ENCODE measurements at places on chromosomes 3 and 15.
A peak's percentile ranks its signal among the peaks of the same experiment; 100 is the strongest.

GRCh38 chr3:176037636-176038035, 1159.6 kb downstream of the TBL1XR1 start:
- DNase-seq, result no peak

GRCh38 chr3:40939741-40940130, 259.6 kb upstream of the CTNNB1 start:
- no peak for DNase-seq

GRCh38 chr3:46934498-46935167, 41.9 kb downstream of the CCDC12 start:
- no peak for DNase-seq

GRCh38 chr3:46467562-46467961, 2.9 kb upstream of the LTF start:
- DNase-seq, result no peak

DNA sequence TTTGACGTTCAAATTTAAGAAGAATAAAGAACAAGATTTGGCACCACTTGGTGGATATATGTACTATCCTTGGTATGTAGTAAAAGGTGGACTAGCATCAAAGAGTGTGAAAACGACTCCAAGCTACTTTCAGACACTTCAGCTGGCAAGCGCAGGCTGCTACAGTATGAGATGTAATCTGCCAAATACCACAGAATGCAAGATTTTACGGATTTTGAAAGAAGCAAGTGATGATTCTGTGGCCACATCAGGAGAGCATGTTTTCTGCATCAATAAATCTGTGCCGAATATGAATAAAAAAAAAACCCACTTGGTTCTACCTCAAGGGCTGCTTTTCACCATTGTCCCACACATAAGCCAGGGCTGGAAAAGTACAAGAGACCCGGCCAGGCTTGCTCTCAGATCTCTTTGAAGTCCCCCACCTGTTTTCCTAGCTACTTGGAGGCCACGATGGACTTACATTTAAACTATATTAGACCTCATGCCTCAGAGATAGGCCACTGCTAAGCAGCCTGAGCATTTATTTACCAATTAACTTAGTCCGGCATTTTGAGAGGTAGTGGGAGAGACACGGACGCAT, 37.4 kb downstream of the MYO1E start:
- no peak for DNase-seq

- peak; percentile 54 for DNase-seq
Observed at GRCh38 chr3:32934150-32934742, 17.2 kb upstream of the CCR4 start.

DNA sequence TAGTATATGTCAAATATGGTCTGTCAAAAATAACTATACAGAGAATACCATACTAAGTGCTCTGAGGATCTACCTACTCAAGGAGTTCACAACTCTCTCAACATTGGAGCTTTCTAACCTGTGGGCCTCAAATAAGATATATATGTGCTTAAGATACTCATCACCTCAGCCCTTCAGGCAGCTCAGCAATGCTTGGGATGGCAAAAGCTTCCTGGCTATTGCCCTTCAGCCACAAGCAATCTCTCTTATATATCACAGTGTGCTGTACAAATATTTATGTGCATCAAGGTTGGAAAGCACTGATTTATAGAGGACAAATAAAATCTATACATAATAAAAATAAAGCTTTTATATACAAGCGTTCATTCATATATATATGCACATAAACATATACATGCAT, 40.3 kb downstream of the ICE2 start:
- no peak for DNase-seq

- no peak for DNase-seq
Observed at GRCh38 chr3:49489247-49489646, 19.2 kb downstream of the DAG1 start.

GRCh38 chr3:182485301-182485700, 308.0 kb upstream of the ATP11B start:
- no peak for DNase-seq

DNA sequence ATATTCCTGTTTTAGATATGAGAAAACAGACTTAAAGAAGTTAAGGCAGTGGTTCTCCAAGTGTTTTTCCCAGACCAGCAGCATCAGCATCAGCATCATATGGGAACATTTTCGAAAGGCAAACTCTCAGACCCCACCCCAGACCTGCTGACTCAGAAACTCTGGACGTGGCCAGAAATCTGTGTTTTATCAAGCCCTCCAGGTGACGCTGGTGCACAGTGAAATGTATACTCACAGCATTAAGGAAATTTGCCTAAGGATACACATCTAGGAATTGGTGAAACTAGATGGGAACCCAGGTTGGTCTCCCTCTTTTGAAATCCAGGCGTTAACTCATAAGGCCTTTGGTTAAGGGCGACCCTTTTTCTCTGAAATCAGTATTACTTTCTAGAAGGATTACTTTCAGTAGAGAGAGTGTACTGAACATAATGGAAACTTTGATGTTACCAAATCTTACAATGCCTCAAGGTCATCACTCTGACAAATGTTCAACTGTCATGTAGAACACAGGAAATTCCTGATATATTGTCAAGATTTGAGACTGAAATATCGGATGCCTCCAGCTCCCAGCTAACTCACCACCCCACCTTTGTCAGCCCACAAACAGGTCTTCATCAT, 910.2 kb downstream of the ROBO1 start:
- no peak for DNase-seq

- DNase-seq, result peak; percentile 12
Observed at GRCh38 chr3:131796558-131797198, 238.1 kb downstream of the CPNE4 start.

DNA sequence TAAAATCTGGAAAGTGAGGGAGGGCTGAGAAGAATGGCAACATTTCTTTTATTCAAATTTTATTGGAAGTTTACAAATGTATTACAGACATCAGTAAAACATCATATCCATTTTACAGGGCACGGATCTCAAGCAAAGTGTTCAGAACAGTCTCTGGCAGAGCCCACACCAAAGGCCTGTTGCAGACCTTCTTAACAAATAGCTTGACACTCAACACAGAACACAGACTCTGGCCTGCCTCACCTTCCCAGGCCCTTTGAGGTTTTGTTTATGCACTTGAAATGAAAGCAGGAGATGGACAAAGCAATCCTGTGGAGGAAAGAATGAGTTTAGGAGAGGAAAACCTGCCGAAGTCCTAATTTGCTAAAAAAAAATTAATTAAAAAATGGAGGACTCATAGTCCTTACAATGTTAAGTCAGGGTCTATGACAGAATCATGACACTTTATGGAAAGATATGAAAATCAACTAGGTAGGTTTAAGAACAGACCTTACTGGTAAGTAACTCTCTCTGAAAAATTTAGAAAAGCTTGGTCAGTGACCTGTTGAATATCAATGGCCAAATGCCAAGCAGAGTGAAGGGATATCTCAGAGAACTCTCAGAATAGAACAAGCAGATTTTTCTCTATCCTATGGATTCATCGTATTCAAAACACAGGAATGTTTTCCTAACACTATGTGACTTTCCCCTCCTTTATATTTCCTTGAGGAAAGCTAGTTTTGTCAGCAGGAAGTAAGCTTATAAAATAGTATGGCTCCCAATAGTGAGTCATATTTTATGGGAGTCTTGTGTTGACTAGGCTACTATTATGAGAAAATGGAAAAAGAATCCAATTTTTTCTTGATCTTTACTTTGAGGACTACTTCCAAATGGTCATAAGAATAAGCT, 70.8 kb upstream of the PSMD6 start:
- DNase-seq, result no peak

DNA sequence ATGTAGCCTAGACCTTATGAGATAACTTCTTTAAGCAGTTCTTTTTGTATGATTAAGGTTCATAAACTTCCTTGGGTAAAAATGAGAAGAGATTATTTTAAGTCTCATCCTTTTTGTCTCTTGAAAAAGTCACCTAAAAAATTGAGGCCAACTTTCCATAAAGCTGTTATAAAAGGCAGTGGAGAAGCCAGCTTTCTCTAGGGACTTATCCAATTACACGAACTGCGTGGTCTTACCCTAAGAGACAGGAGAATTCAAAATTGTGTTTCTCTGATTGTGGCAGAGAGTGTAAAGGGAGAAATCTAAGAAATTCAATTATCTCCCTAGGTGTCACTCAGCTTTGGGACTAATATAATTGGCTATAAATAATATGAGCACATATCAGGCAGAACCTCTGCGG, 262.0 kb downstream of the SHOX2 start:
- DNase-seq, result no peak

Measured in activated CD8-positive, alpha-beta T cell treated with anti-CD3 and anti-CD28 coated beads for 36 hours (primary cell).